ENCODE measurements at places on chromosomes 3 and 15. TPM values are rescaled to one million over a fixed set of nuclear protein-coding genes. Genes with fewer than 3 reads are reported as not detected.

The FOXB1 gene
- total RNA-seq = not detected

The P2RY12 gene
- total RNA-seq = 15.0 TPM

The SLC24A5 gene
- total RNA-seq = not detected

The STRA6 gene
- total RNA-seq = 4.4 TPM

The HCLS1 gene
- 0.74 TPM for total RNA-seq

The GPR149 gene
- 1.7 TPM for total RNA-seq

The ROPN1 gene
- total RNA-seq = not detected

The UCN2 gene
- total RNA-seq = not detected

The GOLGA6A gene
- total RNA-seq = not detected

The LYZL4 gene
- not detected for total RNA-seq

The SAMMSON gene
- not detected for total RNA-seq

The LRRC15 gene
- total RNA-seq = not detected

The ZPLD1 gene
- under 0.01 TPM for total RNA-seq

The SLC28A2 gene
- total RNA-seq = not detected

The C2CD4B gene
- total RNA-seq = 1.2 TPM

The LRRN1 gene
- total RNA-seq = 29.7 TPM

The PEX5L gene
- total RNA-seq = 47.5 TPM

The PAK6 gene
- total RNA-seq = 14.3 TPM

The SLC22A14 gene
- 0.25 TPM for total RNA-seq

The MFSD1 gene
- 31.7 TPM for total RNA-seq

The DPPA2 gene
- total RNA-seq = not detected

The GABRR3 gene
- total RNA-seq = under 0.01 TPM

The FBXL22 gene
- 0.74 TPM for total RNA-seq

The HESX1 gene
- total RNA-seq = 0.25 TPM

Measured in temporal lobe (tissue), 4 donors.